ENCODE measurements at places on chromosomes 3 and 15.

- DNase-seq = no peak
Measured at GRCh38 chr3:30504939-30505338, 101.5 kb upstream of the TGFBR2 start.

GRCh38 chr15:93018574-93018973, 70.4 kb downstream of the RGMA start:
- DNase-seq = no peak

GRCh38 chr3:30696896-30697295, 90.5 kb downstream of the TGFBR2 start:
- no peak for DNase-seq

GRCh38 chr15:27741226-27741860, 357.8 kb downstream of the OCA2 start:
- no peak for DNase-seq

DNA sequence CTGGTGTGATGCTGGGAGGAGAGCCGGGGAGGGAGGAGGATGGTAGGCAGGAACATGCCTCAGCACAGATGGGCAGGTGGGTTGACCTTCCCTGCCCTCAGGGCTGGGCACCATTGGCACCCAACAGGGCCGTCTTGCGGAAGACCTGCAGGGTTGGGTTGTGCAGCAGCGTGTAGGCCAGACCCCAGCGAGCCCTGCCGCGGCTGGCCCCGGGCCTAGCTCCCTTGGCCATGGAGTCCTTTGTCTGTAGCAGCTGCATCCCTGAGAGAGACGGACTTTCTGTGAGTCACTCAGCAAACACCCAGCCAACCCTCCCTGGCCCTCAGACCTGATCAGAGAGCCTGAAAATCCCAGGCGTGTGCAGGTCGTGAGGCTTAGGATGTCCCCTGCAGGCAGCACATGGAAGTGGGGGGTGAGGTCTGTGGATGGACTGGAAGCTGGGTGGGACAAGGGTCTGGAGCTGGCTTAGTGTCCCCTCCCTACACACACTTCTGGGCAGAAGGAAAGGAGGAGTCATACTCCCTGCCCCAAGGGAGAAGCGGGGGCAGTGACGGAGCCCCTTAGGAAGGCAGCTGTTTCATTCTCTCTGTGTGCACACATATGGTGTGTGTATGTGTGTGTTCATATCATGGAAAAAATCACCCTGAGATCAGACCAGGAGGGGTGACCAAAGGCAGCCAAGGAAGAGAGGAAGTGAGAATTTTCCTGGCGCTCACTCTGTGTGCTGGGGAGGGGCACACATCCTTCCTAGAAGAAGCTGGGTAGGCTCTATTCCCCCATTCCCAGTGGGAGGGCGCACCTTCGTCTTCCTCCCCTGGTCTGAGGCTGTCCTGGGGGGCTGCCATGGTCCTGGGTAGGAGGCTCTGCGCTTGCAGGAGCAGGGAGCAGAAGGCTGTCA, 6.7 kb downstream of the ISLR start:
- no peak for DNase-seq

GRCh38 chr3:45657853-45658252, 31.3 kb upstream of the SACM1L start:
- DNase-seq = no peak

- no peak for DNase-seq
Measured at GRCh38 chr3:29468187-29468586, 187.3 kb downstream of the RBMS3 start.

GRCh38 chr3:124941771-124942170, 7.2 kb upstream of the MUC13 start:
- DNase-seq = no peak

- no peak for DNase-seq
Measured at GRCh38 chr3:50392101-50392715, 32.9 kb upstream of the TMEM115 start.

DNA sequence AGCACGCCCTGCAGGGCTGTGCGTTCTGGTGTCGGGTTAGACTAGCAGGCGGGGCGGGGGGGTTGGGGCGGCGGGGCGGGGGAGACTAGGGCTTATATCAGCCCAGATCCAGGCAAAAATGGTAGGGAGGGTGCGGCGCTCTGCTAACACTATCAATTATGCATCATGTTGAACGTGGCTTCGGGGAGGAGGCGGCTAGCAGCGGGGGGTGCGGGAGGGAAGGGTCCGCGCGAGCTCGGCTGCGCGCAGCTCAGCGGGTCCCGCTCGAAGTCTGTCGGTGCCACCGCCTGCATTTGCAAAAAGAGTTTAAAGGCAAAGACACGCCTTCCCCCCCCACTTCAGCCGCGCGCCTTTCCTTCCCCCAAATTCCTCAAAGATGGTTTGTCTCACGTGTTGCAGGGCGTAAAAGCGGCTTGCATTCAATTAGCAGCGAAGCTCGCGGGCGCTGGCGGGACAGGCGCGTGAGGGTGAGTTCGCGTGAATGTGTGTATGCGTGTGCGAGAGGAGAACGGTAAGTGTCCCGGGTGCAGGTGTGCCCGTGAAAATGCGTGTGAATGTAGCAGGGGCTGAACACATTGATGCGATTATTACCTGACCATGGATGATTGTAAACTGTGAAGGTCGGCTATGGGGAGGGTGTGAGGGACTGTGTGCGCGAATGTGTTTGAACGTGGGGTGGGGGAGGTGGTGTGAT, at the start of gene ISLR2:
TSS of gene ISLR2 (plus strand) at position 432 of the 694 bp plus-strand sequence. CDS start 2,169 bp downstream, outside the sequence.
- no peak for DNase-seq
